Right atrium auricular region (tissue), 2 donors: ENCODE measurements at places on chromosomes 5 and 9. TPM values are rescaled to one million over a fixed set of nuclear protein-coding genes. Genes with fewer than 3 reads are reported as not detected.
A peak's percentile ranks its signal among the peaks of the same experiment; 100 is the strongest.

GRCh38 chr5:92552206-92553160, 1028.5 kb downstream of the NR2F1-AS1 start:
- no peak overlapping the region for H3K4me3 ChIP-seq
- H3K36me3 ChIP-seq: no peaks in the 10 kb centered on the region
- H3K27ac ChIP-seq: no peak overlapping the region
- no peak for DNase-seq
- H3K27me3 ChIP-seq: no peaks in the 10 kb centered on the region

DNA sequence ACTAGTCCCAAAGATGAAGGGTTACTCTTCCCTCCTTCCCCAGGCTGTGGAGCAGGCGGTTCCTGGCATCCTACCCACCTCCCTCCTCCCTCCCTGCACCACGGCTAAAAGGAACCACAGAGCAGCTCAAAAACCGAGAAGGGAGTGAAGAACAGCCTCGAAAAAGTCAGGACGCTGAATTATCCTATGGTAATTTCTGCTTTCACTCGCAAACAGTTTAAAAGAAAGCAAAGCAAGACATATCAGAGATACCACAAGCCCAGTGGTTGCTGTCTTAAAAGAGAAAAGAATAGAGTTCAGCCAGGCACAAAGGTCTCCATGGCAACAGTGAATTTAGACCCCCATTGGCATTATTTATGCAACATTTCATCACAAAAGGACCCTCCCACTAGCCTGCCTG, 315.4 kb downstream of the CTNND2 start:
- no peak overlapping the region for H3K4me3 ChIP-seq
- no peaks in the 10 kb centered on the region for H3K36me3 ChIP-seq
- no peaks in the 10 kb centered on the region for H3K4me1 ChIP-seq
- no peaks in the 10 kb centered on the region for H3K27me3 ChIP-seq
- no peak for DNase-seq
- no peak overlapping the region for H3K27ac ChIP-seq

DNA sequence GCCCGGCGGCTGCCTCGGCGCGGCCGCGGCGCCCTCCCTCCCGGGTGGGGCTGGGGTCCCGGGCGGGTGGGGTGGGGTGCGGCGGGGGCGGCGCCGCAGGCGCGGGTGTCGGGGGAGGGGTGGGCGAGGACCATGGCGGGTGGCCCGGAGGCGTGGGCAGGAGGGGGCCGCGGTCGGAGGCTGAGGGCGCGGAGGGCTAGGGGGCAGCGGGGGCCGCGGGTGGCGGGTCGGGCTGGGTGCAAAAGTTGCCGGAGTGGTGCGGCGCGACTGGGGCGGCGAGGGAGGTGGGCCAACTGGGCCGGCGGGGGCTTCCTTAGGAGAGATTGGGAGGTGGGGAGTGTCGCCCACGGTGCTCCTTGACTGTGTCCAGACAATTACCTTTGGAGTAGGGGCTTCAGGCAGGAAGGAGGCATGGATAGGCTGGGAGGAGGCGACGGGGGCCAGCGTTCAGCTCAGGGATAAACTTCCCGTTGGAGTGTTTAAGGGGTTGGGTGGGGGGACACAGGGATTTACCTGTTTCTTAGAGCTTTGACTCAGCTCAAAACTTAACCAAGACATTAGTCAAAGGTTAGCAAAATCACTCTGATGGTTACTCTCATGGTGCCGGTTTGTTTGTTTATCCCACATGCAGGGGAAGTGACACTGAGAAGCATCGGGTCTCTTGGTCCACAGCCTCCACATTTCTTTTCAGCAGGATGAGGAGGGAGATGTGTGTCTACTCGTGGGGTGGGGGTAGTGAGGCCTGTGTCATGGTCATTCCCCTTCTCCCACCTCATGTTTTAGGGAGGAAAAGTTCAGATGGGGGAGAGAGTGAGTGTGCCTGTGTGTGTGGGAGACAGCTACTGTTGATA, 859 bp downstream of the CSNK1G3 start:
- H3K4me3 ChIP-seq: peak overlapping the region; percentile 93
- DNase-seq: no peak
- peak overlapping the region; percentile 91 for H3K27ac ChIP-seq
- H3K27me3 ChIP-seq: no peaks in the 10 kb centered on the region
- no peaks in the 10 kb centered on the region for H3K4me1 ChIP-seq

DNA sequence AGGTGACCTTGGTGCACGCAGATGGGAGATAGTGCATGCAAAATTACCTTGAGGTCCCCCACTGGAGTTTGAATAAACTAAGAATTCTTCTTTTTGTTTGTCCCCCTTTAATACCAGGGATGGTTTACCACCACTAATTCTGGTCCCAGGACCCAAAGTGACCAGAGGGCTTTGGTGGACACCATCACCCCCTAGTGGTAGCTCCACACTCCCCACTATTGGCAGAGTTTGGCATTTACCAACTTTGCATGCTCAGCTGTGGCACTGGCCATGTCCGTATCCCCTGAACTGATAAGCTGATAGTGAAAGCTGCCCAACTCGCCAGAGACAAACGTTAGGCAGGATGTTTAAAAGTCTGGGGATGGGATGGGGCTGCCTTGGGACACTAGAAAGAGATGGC, 3.3 kb downstream of the ASTN2 start:
- no peaks in the 10 kb centered on the region for H3K4me1 ChIP-seq
- DNase-seq: no peak
- no peak overlapping the region for H3K4me3 ChIP-seq

DNA sequence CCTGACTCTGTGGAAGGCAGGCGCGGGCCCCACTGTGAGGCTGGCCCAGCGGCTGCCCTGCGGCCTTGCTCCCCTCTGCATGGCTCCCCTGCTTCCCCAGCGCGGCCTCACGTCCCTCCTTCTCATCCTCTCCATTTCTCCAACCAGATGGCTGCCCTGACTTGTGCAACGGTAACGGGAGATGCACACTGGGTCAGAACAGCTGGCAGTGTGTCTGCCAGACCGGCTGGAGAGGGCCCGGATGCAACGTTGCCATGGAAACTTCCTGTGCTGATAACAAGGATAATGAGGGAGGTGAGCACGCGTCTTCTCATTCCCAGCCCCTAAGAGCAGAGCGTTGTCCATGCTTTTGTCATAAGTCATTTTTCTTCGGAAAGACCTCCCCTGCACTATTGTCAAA, 129.0 kb upstream of the WWC1 start:
- no peak for DNase-seq
- no peak overlapping the region for H3K27ac ChIP-seq
- no peak overlapping the region for H3K4me3 ChIP-seq
- H3K4me1 ChIP-seq: peaks cover 7% of the 10 kb centered on the region
- no peaks in the 10 kb centered on the region for H3K36me3 ChIP-seq
- H3K27me3 ChIP-seq: no peaks in the 10 kb centered on the region

GRCh38 chr5:62627901-62628300, 49.3 kb downstream of the LRRC70 start:
- DNase-seq: no peak
- H3K27me3 ChIP-seq: no peaks in the 10 kb centered on the region
- peaks cover 13% of the 10 kb centered on the region for H3K36me3 ChIP-seq
- no peak overlapping the region for H3K4me3 ChIP-seq
- H3K27ac ChIP-seq: no peak overlapping the region

Gene ARRDC1
- total RNA-seq: 21.4 TPM

Gene OGN
- total RNA-seq: 39.1 TPM

DNA sequence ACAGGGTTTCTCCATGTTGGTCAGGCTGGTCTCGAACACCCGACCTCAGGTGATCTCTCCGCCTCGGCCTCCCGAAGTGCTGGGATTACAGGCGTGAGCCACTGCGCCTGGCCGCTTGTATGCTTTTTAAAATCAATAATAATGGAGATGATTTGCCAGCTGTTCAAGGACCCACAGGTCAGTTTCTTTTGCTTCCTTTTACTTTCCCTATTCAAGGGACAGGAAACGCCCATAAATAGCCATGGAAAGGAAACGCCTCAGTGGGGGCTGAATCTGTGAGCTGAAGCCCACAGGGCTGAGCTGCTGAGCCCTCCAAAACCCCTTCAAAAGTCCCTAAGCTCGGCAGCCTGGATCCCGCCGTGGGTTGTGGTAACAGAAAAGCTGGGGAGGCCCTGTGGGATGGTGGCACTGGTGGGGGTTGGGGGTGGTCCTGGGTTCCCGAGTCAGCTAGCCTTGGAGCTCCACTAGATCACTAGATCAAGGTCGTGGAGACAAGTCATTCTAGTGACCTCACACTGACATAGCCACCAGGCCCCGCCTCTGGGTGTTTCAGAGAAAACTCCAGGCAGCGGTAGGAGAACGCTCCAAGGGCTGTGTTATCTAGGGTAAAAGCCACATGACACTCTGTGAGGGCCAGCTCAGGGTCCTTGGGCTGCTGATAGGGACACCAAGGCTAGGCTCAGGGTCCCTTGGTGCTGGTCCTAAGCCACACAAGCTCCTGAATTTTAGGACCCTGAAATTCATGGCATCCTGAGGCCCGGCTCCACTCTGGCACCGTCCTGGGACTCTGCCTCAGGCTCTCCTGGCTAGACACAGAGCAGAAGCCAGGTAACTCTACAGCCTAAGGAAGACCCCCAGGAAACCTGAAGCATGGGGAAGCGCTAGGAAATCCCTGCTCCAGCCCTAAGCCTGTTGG, 18.0 kb upstream of the DUSP1 start:
- H3K27me3 ChIP-seq: no peaks in the 10 kb centered on the region
- peak; percentile 83 for DNase-seq
- H3K4me3 ChIP-seq: no peak overlapping the region

DNA sequence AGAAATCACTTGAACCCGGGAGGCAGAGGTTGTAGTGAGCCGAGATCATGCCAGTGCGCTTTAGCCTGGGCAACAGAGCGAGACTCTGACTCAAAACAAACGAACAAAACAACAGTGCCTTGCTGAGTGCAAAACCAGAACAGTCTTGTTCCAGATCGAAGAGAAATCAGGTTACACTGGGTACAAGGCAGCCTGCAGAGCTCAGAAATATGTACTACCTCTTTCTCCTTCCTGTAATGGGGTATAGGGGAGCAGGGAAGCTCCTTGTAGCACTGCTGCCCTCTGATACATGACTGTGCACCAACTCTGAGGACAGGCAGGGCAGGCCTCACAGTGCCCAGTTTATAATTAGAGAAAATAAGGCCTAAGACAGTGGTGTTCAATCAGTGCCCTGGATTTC, 24.7 kb downstream of the TBC1D2 start:
- no peaks in the 10 kb centered on the region for H3K4me1 ChIP-seq
- peaks cover 19% of the 10 kb centered on the region for H3K36me3 ChIP-seq
- H3K27ac ChIP-seq: no peak overlapping the region
- no peak overlapping the region for H3K4me3 ChIP-seq

GRCh38 chr5:8474569-8474930, 605.6 kb downstream of the MTRR start:
- H3K27ac ChIP-seq: no peak overlapping the region
- H3K4me1 ChIP-seq: no peaks in the 10 kb centered on the region
- no peaks in the 10 kb centered on the region for H3K27me3 ChIP-seq
- no peak for DNase-seq
- no peaks in the 10 kb centered on the region for H3K36me3 ChIP-seq

DNA sequence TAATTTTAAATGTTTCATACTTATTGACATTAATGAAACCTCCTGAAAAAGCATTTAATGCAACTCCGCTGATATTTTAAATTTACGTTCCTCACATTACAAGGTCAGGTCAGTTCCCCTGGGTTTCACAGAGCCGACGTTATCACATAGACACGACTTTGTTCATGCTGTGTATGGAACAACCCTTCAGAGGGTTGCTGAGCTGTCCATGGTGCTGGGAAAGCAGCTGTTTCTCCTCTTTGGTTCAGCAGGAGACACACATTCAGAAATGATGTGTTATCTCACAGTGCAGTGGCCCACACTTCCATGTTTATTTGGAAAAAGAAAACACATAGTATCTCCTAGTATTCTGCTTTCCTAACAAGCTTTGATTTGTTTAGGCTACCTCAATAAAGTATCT, 53.5 kb downstream of the PPP2R2B start:
- H3K27ac ChIP-seq: no peak overlapping the region
- no peak overlapping the region for H3K4me3 ChIP-seq
- H3K4me1 ChIP-seq: no peaks in the 10 kb centered on the region
- H3K27me3 ChIP-seq: no peaks in the 10 kb centered on the region
- no peak for DNase-seq

GRCh38 chr5:120358949-120359348, 105.2 kb upstream of the PRR16 start:
- H3K27me3 ChIP-seq: no peaks in the 10 kb centered on the region
- no peak overlapping the region for H3K27ac ChIP-seq
- no peak for DNase-seq
- no peak overlapping the region for H3K4me3 ChIP-seq

Gene TNFSF15
- total RNA-seq: 0.16 TPM

DNA sequence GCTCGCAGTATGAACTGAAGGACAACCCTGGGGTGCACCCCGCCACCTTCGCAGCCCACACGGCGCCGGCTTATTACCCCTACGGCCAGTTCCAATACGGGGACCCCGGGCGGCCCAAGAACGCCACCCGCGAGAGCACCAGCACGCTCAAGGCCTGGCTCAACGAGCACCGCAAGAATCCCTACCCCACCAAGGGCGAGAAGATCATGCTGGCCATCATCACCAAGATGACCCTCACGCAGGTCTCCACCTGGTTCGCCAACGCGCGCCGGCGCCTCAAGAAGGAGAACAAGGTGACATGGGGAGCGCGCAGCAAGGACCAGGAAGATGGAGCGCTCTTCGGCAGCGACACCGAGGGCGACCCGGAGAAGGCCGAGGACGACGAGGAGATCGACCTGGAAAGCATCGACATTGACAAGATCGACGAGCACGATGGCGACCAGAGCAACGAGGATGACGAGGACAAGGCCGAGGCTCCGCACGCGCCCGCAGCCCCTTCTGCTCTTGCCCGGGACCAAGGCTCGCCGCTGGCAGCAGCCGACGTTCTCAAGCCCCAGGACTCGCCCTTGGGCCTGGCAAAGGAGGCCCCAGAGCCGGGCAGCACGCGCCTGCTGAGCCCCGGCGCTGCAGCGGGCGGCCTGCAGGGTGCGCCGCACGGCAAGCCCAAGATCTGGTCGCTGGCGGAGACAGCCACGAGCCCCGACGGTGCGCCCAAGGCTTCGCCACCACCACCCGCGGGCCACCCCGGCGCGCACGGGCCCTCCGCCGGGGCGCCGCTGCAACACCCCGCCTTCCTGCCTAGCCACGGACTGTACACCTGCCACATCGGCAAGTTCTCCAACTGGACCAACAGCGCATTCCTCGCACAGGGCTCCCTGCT, 3.8 kb downstream of the IRX1 start:
- no peak for DNase-seq
- no peak overlapping the region for H3K27ac ChIP-seq
- H3K4me3 ChIP-seq: no peak overlapping the region
- no peaks in the 10 kb centered on the region for H3K36me3 ChIP-seq
- peaks cover 31% of the 10 kb centered on the region for H3K27me3 ChIP-seq

- no peaks in the 10 kb centered on the region for H3K4me1 ChIP-seq
- no peak overlapping the region for H3K4me3 ChIP-seq
- no peaks in the 10 kb centered on the region for H3K27me3 ChIP-seq
- no peak for DNase-seq
- no peak overlapping the region for H3K27ac ChIP-seq
Observed at GRCh38 chr5:73495772-73496335, 2.4 kb upstream of the BTF3 start.

GRCh38 chr5:80277191-80277590, 21.3 kb upstream of the SERINC5 start:
- H3K27ac ChIP-seq: no peak overlapping the region
- DNase-seq: no peak
- H3K4me1 ChIP-seq: no peaks in the 10 kb centered on the region
- no peak overlapping the region for H3K4me3 ChIP-seq

GRCh38 chr5:73205305-73205704, 32.3 kb downstream of the TMEM174 start:
- no peak overlapping the region for H3K4me3 ChIP-seq
- no peaks in the 10 kb centered on the region for H3K4me1 ChIP-seq
- no peaks in the 10 kb centered on the region for H3K27me3 ChIP-seq
- no peak overlapping the region for H3K27ac ChIP-seq
- H3K36me3 ChIP-seq: no peaks in the 10 kb centered on the region
- no peak for DNase-seq
